ENCODE measurements at places on chromosomes 4 and X.

DNA sequence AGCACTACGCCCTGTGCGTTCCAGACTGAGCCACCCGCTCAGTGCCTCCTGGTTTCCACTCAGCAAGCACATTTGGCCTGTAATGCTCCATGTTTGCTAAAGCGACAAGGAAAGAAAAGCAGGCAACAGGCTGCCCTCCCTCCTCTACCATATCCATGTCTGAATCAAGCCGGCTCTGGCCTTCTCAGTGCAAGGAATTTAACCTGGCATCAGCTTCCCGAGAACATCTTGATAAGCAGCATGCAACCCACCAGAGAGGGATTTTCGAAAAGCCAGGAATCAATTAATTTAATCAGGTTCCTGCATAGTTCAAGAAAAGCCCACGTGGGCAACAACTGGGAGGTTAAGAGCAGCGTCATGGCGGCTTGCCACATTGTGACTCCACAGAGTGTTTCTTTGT is 228.2 kb downstream of the HS6ST2 start:
- DNase-seq: no peak

DNA sequence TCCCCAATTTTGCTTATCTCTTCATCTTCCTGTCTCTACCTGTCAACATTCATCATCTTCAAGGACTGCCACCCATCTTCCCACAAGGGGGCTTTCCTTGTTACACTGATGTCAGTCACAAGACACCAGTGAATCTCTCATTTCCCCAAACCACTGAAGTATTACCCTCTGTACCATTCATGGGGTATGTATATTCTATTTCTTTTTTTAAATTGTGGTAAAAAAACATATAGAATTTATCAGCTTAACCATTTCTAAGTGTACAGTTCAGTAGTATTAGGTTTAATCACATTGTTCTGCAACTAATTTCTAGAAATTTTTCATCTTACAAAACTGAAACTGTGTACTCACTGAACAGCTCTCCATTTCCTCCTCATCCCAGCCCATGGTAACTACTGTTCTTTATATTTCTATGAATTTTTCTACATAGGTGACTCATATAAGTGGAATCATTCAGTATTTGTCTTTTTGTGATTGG is 98.6 kb downstream of the LARP7 start:
- no peak for DNase-seq

DNA sequence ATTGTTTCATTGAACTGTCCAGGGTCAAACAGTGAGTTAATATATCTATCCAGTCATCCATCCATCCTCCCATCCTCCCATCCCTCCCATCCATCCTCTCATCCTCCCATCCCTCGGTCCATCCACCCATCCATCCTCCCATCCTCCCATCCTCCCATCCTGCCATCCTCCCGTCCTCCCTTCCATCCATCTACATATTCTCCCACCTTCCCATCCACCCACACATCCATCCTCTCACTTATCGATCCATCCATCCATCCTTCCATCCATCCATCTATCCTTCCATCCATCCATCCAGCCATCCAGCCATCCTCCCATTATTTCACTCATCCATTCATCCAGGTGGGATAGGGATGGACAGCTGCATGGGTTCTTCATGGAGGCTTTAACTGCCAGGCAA is 35.4 kb upstream of the PSAPL1 start:
- no peak for DNase-seq

DNA sequence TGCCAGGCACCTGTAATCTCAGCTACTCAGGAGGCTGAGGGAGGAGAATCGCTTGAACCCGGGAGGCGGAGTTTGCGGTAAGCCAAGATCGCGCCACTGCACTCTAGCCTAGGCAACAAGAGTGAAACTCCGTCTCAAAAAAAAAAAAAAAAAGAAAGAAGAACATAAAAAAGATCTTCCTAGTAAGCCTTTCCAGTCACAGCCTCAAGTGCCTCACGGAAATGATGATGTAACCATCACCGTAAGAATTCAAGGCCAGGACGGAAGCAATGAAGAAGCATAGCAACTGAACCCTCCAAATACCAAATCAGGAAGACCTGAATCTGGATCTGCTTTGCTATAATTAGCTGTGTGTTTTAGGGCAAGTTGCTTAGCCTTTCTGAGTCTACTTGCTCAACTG is 28.8 kb downstream of the RBM47 start:
- DNase-seq: no peak

GRCh38 chr4:25022766-25023165 is 8.0 kb downstream of the LGI2 start:
- DNase-seq: no peak

DNA sequence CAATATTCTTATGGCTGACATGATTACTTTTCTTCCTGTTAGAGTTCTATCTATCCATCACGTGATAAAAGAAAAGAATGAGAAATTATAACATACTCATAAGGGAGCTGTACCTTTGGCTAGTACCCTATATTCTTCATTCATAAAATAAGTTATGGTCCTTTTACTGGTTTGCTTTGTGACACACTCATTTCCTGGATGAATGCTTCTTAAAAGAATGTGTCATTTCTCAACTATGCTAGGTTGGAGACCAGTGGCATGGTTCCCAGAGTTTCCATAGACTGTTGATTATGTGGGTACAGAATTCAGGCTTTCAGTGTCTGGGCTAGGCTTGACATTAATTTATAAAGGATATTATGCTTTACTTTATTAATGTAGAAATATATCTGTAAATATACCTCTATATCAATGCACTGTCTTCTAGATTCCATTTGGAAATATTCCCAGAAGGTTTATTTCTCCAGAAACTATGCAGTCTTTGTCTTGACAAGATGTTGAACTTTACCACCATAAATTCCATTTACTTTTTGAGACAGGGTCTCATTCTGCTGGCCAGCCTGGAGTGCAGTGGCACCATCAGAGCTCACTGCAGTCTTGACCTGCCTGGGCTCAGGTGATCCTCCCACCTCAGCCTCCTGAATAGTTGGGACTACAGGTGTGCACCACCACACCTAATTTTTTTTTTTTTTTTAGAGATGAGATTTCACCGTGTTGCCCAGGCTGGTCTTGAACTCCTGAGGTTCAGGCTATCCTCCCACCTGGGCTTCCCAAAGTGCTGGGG is 23.8 kb downstream of the NUDT6 start:
- no peak for DNase-seq

DNA sequence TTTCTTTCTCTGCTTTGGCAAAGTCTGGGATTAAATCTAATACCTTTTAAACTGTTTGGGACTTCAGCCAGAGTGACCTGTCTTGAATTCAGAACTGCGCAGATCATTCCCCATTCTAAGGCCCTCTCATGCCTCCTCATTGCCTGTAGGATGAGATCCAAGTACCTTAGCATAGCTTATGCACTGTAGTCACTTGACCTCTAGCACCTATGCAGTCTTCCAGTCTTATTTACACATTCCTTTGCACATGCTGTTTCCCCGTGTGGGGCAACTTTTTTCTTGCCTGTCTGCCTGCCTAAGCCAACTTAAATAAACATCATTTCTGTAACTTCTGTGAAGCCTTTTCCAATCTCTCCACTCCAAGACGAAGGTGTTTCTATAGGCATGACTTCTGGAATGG is 68.4 kb downstream of the AR start:
- no peak for DNase-seq

Measured in forelimb muscle (tissue), 1 donor.